Hepatocyte (in vitro differentiated cells): ENCODE measurements at places on chromosomes 2 and 18. TPM values are rescaled to one million over a fixed set of nuclear protein-coding genes. Genes with fewer than 3 reads are reported as not detected.

DNA sequence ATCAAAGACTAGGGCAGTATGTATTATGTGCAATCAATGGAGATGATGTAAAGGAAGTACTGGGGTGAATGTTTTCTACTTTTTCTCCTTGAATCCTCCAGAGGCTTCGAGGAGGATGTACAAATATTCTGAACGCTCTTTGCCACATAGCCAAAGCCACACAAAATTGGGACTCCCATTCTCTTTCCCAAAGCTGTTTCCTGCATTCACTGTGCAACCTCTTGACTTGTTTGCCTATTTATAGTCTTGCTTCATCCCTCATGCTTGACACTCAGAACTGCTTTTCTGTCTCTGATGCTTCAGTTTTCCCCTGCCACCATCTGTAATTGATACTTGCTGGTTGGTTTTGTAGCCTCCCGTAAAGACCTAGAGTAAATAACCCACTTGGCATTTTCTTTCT is 208.2 kb upstream of the RBMS1 start:
- no peaks in the 10 kb centered on the region for H3K27me3 ChIP-seq
- no peak overlapping the region for H3K27ac ChIP-seq
- no peaks in the 10 kb centered on the region for H3K4me1 ChIP-seq
- no peaks in the 10 kb centered on the region for H3K36me3 ChIP-seq

The ELOA2 gene
- not detected in 2 replicates for total RNA-seq

GRCh38 chr2:95017836-95018235 is 7.7 kb upstream of the MAL start:
- no peaks in the 10 kb centered on the region for H3K4me1 ChIP-seq
- no peaks in the 10 kb centered on the region for H3K27me3 ChIP-seq
- H3K4me3 ChIP-seq: no peak overlapping the region
- H3K36me3 ChIP-seq: no peaks in the 10 kb centered on the region

The MAL gene
- total RNA-seq: 1.4 TPM in 1 of 2 replicates, not detected in the other

The SCTR gene
- 1.7 and 2.4 TPM in 2 replicates for total RNA-seq

DNA sequence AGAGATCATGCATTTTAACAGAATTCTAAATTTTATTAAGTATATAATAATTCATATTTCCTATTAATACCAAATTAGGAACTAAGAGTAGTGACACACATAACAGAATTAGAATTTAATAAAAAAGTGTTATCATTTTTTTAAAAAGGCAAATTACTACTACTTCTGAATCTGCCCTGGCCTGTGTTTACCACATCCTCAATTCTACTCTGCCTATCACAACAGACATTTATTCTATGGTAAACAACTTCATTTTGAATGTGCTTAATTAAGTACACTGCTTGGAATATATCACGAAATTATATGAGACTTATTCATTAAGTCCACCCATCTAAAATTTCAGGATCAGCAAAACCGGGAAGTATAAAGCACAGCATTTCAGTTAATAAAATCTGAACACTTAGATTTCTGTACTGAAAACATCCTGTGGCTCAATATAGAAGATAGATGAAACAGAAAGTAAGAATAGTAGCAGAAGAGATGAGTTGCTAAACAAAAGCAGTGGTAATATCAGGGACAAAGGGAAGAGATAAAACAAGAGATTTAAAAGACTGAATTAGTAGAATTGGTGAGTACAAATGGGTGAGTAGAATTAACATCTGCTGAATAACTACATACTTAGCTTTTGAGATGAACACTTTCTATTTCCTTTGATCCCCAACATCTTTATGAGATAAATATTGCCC is 3.7 kb downstream of the SMC6 start:
- no peaks in the 10 kb centered on the region for H3K27me3 ChIP-seq
- H3K27ac ChIP-seq: no peak overlapping the region
- H3K4me1 ChIP-seq: peaks cover 12% of the 10 kb centered on the region
- no peak for DNase-seq
- no peaks in the 10 kb centered on the region for H3K36me3 ChIP-seq

The LRP2 gene
- total RNA-seq: 33.8 and 38.3 TPM in 2 replicates

DNA sequence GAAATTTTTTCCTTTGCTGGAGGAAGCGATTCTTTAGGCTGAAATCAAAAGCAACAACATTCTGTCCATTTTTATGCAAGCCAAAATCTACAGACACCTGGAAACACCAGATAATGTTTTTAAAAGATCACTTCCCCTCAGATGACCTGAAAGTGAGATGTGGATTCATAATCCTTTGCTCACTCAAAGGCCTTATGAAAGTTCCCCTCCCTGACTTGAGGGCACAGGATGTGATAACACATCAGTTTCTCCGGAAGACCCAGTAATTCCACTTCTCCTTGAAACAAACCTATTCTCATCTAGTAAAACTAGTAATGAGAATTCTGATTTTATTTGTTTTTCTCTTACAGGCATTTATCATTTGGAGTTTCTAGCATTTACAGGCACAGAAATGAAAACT is 218.3 kb upstream of the RND3 start:
- H3K36me3 ChIP-seq: no peaks in the 10 kb centered on the region
- no peaks in the 10 kb centered on the region for H3K4me1 ChIP-seq
- no peak overlapping the region for H3K27ac ChIP-seq

The CDCA7 gene
- 8.7 and 11.4 TPM in 2 replicates for total RNA-seq

- H3K27me3 ChIP-seq: no peaks in the 10 kb centered on the region
- H3K4me1 ChIP-seq: peaks cover 18% of the 10 kb centered on the region
- H3K4me3 ChIP-seq: no peak overlapping the region
- no peaks in the 10 kb centered on the region for H3K36me3 ChIP-seq
Observed at GRCh38 chr18:12417687-12418086, 10.0 kb downstream of the PRELID3A start.

The FZD7 gene
- total RNA-seq: 28.3 and 31.2 TPM in 2 replicates

The GLB1L gene
- total RNA-seq: 5.9 and 9.6 TPM in 2 replicates

The RBKS gene
- 5.5 and 6.7 TPM in 2 replicates for total RNA-seq

The TCF7L1 gene
- total RNA-seq: 3.7 and 4.5 TPM in 2 replicates

The BOLL gene
- total RNA-seq: not detected in 2 replicates

GRCh38 chr2:18741191-18741590 is 151.8 kb upstream of the NT5C1B start:
- H3K27me3 ChIP-seq: no peaks in the 10 kb centered on the region
- H3K4me1 ChIP-seq: no peaks in the 10 kb centered on the region
- DNase-seq: no peak
- no peaks in the 10 kb centered on the region for H3K36me3 ChIP-seq

DNA sequence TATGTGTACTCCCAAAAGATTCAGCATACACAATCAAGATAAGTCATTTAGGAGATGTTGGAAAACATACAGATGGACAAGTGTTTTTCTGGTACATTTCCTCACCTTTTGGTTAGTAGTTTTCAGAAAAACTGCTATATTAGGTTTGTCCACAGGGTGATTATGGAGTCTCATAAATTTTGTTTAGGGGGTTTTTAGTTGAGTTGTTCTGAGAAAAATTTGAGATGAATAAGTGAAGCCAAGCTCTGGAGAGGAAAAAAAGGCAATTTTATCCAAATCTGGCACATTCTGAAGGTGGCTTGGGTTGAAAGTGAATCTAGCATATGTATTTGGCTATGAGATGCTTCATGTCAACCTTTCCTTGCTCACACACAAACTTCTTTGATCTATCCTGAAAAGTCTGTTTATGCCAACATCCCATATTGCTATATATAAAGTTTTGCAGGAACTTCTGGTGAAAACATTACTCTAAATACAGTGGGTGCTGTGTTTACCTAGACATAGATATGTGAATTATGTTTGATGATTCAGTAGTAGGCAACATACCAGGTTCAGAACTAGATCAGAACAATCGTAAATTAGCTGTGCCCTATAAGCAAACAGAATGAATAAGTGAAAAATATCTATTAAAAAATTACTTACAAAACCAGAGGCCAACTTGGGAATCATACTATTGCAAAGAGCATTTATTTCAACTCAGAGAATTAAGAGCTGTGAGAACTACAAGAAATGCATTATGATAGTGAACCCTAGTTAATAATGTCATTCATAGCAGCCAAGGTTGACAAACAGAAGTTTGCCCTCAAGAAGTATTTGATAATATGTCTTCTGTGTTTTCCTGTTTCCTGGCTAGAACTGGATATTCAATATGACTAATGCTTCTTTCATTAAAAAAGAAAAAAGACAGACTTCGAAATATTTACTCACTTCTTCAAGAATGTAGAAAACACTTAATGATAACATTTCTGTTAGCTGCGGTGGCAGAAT is 552.0 kb downstream of the IRS1 start:
- no peak overlapping the region for H3K4me3 ChIP-seq
- peaks cover 4% of the 10 kb centered on the region for H3K4me1 ChIP-seq
- H3K36me3 ChIP-seq: no peaks in the 10 kb centered on the region
- DNase-seq: no peak

- H3K36me3 ChIP-seq: no peaks in the 10 kb centered on the region
- H3K27me3 ChIP-seq: no peaks in the 10 kb centered on the region
- no peaks in the 10 kb centered on the region for H3K4me1 ChIP-seq
Observed at GRCh38 chr2:227106845-227107759, 56.9 kb downstream of the COL4A4 start.

- no peaks in the 10 kb centered on the region for H3K4me1 ChIP-seq
- no peak overlapping the region for H3K27ac ChIP-seq
- no peak overlapping the region for H3K4me3 ChIP-seq
- no peaks in the 10 kb centered on the region for H3K27me3 ChIP-seq
Observed at GRCh38 chr2:175015340-175015739, 10.2 kb upstream of the CHN1 start.

GRCh38 chr2:160925956-160926355 is 234.3 kb upstream of the TANK start:
- no peaks in the 10 kb centered on the region for H3K36me3 ChIP-seq
- no peak overlapping the region for H3K4me3 ChIP-seq
- DNase-seq: no peak
- no peak overlapping the region for H3K27ac ChIP-seq
- H3K4me1 ChIP-seq: no peaks in the 10 kb centered on the region

DNA sequence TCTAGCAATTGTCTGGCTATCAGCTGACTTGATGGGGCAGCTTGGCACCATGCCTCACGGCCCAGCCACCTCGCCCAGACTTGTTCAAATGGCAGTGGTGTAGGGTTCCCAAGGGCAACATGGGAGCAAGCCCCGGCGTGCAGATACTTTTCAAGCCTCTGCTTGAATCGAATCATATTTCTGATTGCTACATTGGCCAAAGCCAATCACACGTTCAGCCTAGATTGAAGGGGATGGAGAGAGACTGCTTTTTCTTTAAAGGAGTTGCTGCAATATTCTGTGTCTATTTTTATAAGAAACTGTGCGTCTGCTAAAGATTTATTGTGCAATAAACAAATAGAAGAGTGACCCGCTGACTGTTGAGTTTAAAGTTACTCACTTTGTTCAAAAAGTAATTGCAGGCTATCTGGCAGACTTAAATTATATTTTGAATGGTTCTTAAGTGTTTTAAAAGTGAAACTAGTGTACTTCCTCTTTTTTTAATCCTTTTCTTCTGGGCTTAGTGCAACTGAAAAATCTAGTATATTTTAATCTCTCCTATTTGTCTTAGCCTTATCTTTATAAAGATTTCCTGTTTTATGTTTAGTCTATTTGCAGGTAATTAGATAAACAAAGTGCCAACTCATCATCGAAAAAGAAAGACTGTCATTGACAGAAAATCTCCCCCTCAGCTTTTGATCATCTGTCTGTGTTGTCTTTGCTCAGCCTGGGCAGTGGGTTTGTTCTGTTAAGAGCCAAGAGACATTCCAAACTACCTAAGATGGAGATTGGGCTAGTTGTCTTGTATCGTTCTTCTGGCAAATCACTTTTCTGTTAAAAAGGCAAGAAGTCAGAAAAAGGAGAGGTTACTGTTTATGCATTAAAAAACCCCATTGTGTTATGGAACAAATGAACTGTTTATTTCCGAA is 156.1 kb downstream of the TPGS2 start:
- no peak overlapping the region for H3K4me3 ChIP-seq
- DNase-seq: no peak
- H3K27ac ChIP-seq: no peak overlapping the region

The AQP12B gene
- total RNA-seq: 0.04 TPM in 1 of 2 replicates, not detected in the other

DNA sequence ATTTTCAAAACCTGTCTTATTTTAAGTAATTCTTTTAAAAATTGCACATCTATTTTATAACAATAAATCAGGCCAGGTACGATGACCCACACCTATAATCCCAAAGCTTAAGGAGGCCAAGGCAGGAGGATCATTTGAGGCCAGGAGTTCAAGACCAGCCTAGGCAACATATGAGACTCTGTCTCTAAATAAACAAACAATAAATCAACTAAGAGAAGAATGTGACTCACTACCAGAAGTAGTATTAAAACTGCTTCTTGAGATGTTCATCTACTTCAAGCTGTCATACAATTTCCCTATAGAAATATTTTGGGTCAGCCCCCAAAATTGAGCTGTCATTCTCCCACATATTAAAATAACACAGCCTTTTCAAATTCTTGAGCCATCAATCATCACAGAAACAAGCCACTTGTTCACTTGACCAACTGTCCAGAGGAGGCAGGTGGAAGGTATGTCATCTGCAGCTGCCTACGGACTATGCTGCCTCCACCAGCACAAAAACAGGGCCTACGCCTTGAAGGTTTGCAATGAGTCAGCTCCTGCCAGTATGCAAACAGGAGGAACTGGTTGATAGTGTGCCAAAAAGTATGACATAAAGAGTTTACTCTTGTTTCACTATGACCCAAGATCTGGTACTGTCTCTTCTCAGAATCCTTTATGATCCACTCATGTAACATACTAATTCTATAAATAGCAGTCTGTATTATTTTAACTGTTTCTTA is 33.6 kb downstream of the KIDINS220 start:
- H3K27ac ChIP-seq: peak overlapping the region; percentile 31
- H3K36me3 ChIP-seq: no peaks in the 10 kb centered on the region
- DNase-seq: peak; percentile 77
- no peaks in the 10 kb centered on the region for H3K4me1 ChIP-seq
- no peaks in the 10 kb centered on the region for H3K27me3 ChIP-seq

The TUBB6 gene
- 68.6 and 86.1 TPM in 2 replicates for total RNA-seq

DNA sequence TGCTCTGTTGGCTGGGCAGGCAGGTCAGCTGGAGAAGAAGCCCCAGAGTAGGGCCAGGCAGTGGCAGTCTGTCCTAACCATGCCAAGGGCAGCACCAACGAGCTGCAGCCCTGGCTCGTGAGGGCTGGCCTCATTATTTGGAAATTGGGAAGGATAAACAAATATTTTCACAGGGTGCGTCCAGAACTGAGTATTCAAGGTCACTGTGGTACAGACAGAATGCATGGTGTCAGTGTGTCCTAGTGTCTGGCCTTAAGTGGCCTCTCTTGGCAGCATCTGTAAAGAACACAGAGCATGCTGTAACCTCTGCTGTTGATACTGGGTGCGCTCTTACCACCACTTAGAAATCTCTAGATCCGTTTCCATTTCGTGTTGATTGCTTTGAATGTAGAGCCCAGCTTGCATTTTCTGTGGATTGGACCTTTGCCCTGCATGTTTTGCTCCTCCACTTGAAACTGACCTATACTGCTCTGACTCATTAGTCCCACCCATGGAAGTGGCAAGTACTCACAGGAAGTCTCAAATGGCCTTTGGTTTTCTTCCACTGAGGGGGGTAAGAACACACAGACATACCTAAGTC is 88.2 kb downstream of the GREB1L start:
- no peaks in the 10 kb centered on the region for H3K27me3 ChIP-seq
- peak overlapping the region; percentile 41 for H3K27ac ChIP-seq
- peaks cover 7% of the 10 kb centered on the region for H3K4me1 ChIP-seq
- no peak overlapping the region for H3K4me3 ChIP-seq
- peak; percentile 55 for DNase-seq
- no peaks in the 10 kb centered on the region for H3K36me3 ChIP-seq
